HL-60 (cell line): ENCODE measurements at places on chromosomes 16 and 17.
A peak's percentile ranks its signal among the peaks of the same experiment; 100 is the strongest.

DNA sequence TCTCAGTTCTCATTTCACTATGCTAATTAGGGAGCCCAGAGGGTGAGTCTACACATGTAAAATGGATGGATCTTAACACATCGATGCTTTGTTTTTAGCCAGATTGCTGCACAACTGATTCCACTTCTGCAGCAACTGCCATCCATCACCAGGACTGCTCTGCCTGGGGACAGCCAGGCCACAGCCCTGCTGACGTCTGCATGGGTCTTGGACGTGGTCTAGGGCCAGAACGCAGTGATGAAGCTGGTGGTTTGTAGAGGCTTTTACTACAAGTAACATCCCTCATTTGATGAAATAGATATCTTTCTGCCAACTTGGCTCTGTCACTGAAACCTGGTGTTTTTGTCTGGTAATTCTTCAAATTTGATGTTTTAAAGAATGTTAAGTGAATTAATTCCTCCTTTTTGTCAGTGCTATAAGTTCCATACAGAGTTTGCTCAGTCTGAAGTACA is 50.6 kb downstream of the MARCHF10 start:
- no peak for DNase-seq

DNA sequence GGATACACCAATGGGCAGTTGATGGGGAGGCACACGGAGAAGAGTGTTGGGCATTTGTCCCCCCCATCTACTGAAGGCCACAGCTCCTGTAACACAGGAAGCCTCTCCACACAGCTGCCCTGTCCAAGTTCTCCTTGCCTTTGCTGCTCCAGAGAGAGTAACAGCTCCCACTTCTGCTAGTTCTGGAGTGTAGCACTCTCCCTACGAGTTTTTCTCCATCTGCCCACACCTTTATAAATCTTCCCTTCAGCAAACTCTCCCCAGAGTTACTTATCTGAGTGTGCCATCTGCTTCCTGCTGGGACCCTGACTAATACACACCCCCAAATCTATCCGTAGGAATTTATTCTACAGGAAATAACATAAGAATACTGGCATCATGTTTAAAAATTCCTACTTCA is 42.6 kb upstream of the ERN1 start:
- no peak for DNase-seq

GRCh38 chr16:73171380-73171779 is 123.5 kb upstream of the ZFHX3 start:
- DNase-seq, result no peak

- DNase-seq, result peak; percentile 86
Measured at GRCh38 chr17:82400206-82400605, 17.9 kb upstream of the HEXD start.

- no peak for DNase-seq
Measured at GRCh38 chr17:5794881-5795506, 210.7 kb upstream of the NLRP1 start.

- no peak for DNase-seq
Measured at GRCh38 chr16:79599837-79600637, 500 bp downstream of the MAF start.

DNA sequence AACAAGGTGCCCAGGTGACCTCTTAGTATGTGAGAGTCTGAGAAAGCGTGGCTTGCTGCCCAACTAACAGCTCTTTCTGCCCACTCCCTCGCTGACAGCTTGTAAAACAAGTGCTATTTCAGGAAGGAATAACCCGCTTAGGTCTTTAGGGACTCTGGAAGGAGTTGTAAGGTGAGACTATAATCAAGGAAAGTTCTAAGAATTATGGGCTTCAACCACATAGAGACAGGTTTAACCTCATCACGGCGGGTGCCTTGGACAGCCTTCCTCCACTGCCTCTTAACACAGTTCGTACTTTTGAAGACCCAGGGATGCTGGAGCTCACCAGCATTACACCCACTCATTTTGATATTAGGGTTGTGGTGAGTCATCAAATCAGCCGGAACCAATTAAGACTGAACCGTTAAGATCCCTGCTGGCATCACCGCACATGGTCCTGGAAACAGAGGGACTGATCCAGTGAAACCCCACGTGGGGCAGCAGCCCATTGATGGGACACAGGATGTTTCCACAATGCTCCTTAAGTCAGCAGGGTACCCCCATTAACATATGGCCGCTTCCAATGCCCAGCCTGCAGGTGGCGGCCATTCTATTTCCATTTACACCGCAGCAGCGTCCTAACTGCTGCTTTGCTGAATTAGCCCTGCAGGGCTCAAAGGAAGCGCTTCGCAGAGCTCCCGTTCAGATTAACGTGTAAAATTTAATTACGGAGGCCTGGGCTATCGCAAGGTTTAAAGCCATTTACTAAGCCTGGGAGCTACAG is 176.6 kb upstream of the SDK2 start:
- DNase-seq, result no peak

DNA sequence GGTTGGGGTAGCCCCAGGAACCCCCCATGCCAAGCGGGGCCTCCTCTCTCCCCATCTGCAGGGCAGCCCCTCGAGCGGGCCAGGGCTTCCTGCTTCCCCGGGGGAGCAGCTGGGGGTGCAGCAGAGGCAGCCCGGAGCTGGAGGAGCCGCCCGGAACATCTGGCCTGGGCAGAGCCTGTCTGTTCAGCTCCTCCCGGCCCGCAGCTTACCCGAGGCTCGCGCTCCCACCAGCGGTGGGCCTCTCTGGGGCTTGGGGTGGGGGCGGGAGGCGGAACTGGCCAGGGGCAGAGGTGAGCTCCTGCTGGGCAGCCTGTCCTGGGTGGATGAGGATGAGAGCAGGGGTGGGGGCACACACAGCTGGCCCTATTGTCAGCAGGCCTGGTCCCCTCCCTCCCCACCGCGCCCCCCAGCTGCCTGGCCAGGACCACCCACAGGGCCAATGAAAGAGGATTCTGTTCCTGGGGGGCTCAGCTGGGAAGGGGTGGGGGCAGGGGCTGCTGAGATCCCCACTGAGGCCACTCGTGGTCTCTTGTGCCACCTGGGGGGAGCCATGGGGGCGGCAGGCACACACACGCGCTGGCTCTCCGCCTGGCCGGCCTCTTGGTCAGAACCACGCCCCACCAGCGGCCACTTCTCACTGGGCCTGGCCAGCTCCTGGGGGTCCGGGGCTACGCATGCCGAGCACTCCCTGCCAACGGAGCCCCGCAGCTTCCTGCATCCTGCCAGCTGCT is 34.7 kb downstream of the BAHCC1 start:
- DNase-seq, result peak; percentile 72

DNA sequence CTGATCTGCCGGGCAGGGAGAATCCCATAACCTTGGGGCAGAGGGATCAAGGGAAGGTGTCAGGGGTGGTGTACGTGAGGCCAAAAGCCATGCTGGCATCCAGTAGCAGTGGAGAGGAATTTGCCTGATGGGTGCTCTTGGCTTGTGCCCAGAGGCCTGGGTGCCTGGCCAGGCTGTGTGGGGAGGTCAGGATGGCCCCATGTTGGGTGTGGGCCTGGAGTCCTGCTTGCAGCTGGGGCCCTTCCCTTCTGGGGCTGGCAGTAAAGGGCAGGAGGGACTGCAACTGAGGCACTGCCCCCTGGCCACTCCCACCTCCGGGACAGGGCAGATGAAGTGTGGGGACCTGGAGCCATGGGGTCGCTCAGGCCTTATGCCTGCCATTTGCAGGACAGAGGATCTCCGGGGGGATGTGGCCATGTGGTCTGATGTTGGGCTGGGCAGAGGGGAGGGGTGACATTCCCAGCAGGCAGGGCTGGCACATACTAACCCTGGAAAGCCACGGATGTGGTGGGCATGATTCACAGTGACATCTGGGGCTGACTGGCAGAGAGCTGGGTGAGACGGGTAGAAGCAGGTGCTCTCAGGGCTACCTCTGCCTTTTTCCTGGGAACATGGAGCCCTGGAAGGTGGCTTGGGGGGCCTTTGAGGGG is 3.5 kb downstream of the FMNL1 start:
- DNase-seq, result peak; percentile 39

DNA sequence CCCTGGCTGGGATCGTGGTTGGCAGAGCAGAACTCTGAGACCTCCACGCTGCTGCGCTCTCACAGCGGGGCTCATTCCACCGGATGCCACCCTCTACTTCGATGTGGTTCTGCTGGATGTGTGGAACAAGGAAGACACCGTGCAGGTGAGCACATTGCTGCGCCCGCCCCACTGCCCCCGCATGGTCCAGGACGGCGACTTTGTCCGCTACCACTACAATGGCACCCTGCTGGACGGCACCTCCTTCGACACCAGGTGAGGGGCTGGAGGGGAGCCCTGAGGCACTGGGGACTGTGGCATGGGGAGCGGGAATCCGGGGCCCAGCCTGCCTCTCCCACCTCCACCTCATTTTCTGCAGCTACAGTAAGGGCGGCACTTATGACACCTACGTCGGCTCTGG is 5.2 kb downstream of the FKBP10 start:
- no peak for DNase-seq

DNA sequence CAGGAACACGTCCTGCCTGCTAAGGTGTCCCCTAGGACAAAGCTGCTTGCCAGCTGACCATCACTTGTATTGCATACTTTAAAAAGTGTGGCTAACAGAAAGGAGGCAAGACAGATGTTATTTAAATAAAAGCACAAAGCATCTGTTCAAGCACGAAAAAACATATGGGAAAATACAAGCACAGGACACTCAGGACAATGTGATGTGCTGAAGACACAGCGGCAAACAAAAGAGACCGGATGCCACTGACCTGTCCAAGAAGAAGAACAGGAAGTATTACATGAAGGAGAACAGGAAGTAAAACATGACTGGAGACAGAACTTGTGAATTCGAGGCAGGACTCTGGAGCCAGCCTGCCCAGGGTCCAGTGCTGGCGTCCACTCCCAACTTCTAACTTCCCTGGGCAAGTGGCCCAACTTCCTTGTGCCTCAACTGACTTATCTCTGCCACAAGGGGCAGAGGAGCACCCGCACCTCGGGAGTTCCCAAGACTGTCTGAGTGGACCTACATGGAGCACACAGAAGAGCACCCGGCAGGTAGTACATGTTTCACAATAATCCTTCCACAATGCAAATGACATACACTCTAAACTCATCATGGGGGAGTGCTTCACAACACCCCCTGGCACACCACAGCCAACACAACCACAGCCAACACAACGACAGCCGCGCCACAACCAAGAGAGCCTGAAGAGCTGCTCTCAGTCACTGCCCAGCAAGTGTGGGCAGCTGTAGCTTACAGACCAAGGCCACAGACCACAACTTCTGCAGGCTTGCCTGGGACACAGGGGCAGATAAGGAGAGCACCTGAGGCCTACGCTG is 36.6 kb downstream of the ANKRD11 start:
- DNase-seq, result no peak

DNA sequence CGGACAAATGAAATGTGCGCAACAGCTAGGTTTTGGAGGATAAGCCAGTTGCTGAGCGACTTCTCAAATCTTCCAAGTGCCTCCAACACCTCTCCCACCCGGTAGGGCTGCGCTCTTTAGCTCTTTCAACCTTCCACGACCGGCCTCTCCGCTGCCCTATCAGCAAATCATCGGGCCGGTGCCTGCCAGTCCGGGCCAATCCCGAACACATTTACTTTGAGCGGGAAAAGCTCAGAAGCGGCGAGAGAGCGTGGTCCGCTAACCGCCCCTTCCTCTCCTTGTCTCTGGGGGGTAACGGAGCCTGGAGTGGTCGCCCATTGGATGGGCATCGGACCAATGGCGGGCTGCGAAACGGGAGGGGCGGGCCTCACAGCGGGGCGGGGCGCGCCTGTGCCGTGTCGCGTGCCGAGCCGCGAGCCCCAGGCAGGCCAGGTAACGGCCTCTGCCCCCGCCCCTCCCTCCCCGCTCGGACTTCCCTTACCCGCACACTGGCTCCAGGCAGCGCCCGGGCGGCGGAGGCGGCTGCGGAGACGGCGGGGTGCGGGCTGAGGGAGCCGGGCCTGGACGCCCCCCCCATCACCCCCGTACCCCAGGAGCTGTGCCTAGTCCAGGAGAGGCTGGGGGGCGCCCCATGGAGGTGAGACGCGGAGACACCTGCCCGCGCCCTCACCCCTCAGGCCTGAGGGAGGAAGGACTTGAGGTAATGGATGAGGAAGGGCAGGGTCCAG is at the start of gene MEIOC:
Gene MEIOC (plus strand): TSS at position 486 of the 728 bp plus-strand sequence. CDS start 146 bp downstream, at position 632.
- peak; percentile 50 for DNase-seq

DNA sequence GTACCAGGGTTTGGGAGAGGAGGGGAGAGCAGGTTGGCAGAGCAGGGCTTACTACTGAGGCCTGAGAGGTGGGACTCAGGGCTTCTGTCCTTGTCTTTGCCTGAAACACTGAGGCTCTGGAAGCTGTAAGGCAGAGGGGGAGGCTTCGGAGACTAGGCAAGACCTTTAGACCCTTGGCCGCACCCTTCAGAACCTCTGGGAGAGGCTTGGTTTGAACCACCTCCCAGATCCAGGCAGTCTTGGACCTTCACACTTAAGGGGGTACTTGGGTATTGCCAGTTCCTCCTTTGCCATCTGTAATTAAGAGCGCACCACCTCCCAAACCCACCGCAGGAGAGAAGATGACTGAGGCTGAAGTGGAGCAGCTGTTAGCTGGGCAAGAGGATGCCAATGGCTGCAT is 12.9 kb downstream of the MYL4 start:
- no peak for DNase-seq

GRCh38 chr17:74480290-74480689 is 13.9 kb downstream of the CD300A start:
- no peak for DNase-seq

- no peak for DNase-seq
Measured at GRCh38 chr16:50315346-50315997, 49.1 kb downstream of the ADCY7 start.

DNA sequence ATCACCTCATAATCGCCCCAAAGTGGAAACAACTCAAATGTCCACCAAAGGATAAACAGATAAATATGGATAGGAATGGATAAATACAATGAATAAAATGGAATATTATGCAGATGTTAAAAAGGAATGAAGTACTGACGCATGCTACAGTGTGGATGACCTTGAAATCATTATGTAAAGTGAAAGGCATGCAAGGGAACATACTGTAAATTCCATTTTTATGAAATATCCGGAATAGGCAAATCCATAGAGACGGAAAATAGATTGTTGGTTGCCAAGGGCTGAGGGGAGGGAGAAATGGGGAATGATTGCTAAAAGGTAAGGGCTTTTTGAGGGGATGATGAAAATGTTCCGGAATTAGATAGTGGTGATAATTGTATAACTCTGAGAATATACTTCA is 36.0 kb downstream of the STAT5B start:
- DNase-seq, result no peak

DNA sequence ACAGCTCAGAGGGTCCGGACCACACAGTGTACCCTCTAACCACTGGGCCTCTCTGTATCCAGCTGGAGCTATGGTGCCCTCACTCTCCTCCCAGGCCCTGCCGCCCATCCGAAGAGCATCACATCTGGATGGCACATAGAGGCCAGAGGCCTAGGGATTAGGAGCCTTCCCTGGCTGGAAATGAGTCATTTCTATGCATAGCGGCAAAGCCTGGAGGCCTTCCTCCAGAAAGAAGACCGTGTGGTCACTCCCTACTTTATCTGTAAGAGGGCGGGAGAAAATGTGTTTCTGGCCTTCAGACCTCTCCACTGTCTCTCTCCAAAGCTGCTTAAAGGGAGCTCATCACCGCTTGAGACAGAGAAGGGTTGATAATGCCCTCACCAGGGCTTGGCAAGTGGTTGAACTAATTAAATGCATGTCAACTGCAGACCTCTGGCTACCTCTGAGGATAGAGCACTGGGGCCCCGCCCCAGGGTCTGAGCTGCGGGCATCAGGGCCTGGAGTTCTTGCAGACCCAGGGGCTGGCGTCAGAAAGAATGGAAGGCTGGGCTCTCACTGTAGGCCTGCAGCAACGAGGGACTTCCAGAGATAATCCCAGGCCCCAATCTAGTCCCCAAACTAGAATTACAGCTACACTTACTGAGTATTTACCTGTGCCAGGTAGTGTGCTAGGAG is 122.2 kb downstream of the IRX5 start:
- no peak for DNase-seq

GRCh38 chr17:39995438-39995837 is 14.8 kb downstream of the PSMD3 start:
- no peak for DNase-seq

GRCh38 chr17:75504347-75505151 is 10.8 kb downstream of the CASKIN2 start:
- peak; percentile 60 for DNase-seq
